Germinal center (tissue), 1 donor: ENCODE measurements at places on chromosomes 3 and 15.

- DNase-seq, result no peak
Observed at GRCh38 chr3:162998205-162998604, 1501.6 kb downstream of the OTOL1 start.

- no peak for DNase-seq
Observed at GRCh38 chr3:87359826-87360225, 83.4 kb upstream of the POU1F1 start.

GRCh38 chr3:172303181-172303580, 145.1 kb downstream of the GHSR start:
- no peak for DNase-seq

GRCh38 chr3:189393598-189393997, 221.8 kb downstream of the TPRG1 start:
- no peak for DNase-seq

GRCh38 chr15:75237316-75237982, 20.7 kb upstream of the GOLGA6C start:
- no peak for DNase-seq

- DNase-seq, result no peak
Observed at GRCh38 chr15:78402061-78402610, 35.9 kb upstream of the IREB2 start.

DNA sequence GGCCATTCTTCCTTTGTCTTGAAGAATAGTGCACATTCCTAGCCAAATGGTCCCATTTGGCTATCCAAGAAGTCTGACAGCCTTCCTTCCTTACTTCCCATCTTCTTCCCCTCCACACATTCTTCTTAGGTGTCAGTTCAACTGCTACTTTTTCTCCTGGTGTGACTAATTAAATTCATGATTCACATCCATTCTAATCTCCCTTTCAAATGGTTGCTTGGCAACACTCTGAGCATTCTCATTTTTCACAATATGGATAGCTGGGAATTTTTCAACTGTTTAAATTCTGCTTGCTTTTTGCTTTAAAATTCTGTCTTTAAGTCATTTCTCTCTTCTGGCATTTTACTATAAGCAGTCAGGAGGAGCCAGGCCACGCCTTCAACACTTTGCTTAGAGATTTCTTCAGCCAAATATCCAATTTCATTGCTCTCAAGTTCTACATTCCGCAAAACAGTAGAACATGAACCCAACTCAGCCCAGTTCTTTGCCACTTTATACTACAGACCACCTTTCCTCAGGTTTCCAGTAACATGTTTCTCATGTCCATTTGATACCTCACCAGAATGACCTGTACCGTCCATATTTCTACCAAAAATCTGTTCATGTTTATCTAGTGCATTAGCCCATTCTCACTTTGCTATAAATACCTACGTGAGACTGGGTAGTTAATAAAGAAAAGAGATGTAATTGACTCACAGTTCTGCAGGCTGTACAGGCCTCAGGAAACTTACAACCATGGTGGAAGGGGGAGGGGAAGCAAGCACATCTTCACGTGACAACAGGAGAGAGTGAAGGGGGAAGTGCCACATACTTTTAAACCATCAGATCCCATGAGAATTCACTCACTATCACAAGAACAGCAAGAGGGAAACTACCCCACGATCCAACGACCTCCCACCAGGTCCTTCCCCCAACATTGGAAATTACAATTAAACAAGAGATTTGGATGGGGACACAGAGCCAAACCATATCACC, 31.9 kb upstream of the MCF2L2 start:
- DNase-seq, result no peak

- DNase-seq, result no peak
Observed at GRCh38 chr15:39834256-39834655, 51.6 kb upstream of the FSIP1 start.

- no peak for DNase-seq
Observed at GRCh38 chr3:129218742-129219141, 30.7 kb upstream of the COPG1 start.

- no peak for DNase-seq
Observed at GRCh38 chr3:15861163-15861562, 63.4 kb upstream of the ANKRD28 start.

DNA sequence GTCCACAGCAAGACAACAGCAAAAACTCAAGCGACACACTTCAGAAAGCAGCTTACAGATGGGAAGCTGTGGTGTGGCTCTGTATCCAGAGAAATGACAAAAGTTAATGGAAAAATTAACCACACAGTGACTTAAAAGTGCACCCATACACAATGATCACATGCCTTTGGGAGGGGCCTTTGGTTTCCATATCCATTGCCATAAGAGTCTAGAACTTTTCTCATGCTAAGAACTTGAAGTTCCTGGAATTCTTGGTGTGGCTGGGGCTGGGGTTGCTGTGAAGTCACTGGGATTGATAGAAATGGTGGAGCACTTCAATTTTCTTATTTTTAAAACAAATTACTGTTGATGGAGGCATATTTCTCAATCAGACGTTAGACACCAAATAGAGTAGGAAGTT, 108.6 kb upstream of the FEZF2 start:
- DNase-seq, result no peak

DNA sequence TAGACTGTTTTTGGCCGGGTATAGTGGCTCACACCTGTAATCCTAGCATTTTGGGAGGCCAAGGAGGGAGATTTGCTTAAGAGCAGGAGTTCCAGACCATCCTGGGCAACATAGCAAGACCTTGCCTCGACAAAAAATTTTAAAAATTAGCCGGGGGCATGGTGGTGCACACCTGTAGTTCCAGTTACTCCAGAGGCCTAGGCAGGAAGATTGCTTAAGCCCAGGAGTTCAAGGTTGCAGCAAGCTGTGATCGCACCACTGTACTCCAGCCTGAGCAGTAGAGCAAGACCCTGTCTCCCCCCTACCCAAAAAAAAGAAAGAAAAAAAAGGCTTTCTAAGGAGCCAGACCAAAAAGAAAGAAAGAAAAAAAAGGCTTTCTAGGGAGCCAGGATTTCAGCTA, 36.7 kb downstream of the TMOD3 start:
- no peak for DNase-seq

- peak; percentile 73 for DNase-seq
Observed at GRCh38 chr15:74397239-74398068, 30.0 kb upstream of the CYP11A1 start.

DNA sequence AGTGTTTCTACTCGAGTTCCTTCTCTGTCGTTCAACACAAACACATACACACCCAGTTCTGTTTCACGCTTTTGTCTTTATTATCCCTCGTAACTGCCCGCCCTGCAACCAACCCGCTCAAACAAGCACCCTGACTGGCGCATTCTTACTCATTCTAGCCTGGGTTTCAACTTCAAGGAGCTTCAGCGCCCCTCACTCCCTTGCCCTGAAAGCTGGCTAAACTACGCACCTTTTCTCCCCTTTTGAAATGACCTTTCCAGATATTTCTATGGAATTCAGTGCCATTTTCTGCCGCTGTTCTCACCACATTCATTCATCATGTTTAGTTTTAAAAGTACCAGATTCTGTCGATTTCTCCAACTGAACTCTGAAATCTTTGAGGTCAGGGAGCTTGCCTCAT, 653 bp upstream of the MFSD1 start:
- no peak for DNase-seq

DNA sequence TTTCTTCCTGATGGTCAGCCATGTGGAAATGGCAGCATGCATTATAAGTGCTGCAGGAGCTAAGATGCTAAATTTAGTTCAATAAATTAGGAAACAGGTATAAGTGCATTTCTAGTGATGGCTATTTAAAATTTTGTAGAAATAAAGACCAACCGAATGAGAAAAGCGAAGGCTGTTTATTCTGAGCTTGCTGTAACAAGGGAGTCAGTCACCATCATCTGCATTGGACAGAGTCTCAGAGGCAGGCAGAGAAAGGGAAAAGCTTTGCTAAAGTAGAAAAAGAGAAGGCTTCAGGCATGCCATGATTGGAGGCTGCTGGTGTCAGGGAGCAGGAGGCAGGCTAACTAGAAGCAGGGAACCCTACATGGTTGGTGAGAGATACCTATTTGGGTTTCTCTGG, 451.0 kb downstream of the EDEM1 start:
- DNase-seq, result no peak

DNA sequence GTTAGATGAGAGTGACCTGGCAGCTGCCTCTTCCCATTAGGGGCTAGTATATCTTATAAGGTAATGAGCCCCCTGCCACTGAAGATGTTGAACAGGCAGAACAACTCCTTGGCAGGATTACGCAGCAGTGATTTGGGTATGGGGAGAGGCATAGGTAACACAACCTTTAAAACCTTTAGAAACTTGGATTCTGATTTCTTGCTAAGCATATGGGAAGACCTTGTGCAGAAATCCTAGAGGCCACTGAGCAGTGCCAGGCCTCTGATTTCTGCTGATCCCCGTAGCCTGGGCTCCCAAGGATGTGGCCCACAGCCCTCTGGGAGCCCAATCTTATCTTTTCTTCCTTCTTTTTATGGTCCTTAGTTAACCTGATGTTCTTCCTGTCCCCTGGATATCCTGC, 237.9 kb upstream of the ROPN1 start:
- no peak for DNase-seq

- DNase-seq, result no peak
Observed at GRCh38 chr15:70142322-70143191, 44.8 kb upstream of the TLE3 start.

DNA sequence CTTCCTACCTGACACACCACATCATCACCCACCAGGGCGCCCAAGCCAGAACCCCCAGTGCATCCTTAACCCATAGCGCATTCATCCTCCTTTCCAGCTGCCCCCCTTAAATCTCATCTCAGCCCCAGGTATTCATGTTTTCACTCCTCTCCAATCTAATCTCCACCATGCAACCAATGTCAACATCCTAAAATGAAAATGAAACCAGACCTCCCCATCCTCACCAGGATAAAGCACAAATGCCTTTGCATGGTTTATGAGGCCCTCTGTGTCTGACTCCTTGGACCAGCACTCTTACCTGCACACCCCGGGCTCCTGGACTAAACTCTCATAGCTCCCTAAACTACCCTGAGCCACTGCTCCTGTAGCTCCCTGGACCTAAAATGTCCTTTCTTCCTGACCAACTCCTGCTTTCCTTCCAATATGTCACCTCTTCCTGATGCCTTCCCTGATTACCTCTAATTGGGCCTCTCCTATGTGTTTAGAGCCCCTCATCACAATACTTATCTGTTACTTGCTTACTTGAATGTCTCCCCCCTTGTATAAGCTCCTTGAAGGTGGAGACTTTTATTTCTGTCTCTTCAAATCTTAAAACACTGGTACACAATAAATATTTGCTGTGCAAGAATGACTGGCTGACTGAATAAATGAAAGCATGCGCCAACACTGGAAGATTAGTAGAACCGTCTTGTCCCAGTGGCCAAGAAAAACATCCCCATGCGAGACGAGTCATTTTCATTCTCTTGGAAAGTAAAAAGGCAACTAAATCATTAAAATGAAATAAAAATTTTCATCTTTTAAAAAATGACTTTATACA, 142.5 kb downstream of the XXYLT1 start:
- no peak for DNase-seq

- DNase-seq, result no peak
Observed at GRCh38 chr15:31265090-31265870, 61.4 kb upstream of the KLF13 start.

GRCh38 chr15:63246691-63247469, 30.5 kb upstream of the APH1B start:
- no peak for DNase-seq

- no peak for DNase-seq
Observed at GRCh38 chr15:51708013-51708412, 26.7 kb downstream of the SCG3 start.

DNA sequence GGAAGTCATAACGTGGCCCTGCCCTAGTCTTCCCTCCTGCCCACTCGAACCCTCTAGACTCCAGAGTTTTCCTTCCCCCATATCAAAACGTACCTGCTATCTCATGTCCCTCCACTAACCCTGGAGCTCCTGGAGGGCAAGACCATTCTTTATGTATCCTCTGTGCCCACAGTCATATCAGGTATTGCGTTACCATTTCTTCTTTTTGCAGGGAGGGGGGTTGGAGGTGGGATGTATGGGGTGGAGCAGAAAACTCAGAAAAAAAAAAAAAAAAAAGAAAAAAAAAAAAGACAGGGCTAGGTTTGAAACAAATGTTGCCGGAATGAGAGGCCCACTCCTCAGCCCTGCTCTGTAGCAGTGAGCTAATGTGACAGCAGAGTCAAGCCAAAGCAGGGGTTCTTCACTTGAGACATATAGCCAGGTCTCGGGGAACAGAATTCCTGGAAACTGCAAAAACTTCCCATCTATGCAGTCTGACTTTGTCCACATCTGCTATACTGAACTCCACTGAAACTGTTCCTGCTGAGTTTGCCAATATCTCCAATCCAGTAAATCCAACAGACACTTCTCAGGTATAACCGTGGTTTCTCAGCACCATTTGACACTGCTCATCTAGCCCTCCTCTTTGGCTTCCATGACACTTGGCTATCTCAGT, 31.1 kb downstream of the PARP16 start:
- no peak for DNase-seq

- no peak for DNase-seq
Observed at GRCh38 chr15:79185199-79185598, 94.6 kb upstream of the RASGRF1 start.

DNA sequence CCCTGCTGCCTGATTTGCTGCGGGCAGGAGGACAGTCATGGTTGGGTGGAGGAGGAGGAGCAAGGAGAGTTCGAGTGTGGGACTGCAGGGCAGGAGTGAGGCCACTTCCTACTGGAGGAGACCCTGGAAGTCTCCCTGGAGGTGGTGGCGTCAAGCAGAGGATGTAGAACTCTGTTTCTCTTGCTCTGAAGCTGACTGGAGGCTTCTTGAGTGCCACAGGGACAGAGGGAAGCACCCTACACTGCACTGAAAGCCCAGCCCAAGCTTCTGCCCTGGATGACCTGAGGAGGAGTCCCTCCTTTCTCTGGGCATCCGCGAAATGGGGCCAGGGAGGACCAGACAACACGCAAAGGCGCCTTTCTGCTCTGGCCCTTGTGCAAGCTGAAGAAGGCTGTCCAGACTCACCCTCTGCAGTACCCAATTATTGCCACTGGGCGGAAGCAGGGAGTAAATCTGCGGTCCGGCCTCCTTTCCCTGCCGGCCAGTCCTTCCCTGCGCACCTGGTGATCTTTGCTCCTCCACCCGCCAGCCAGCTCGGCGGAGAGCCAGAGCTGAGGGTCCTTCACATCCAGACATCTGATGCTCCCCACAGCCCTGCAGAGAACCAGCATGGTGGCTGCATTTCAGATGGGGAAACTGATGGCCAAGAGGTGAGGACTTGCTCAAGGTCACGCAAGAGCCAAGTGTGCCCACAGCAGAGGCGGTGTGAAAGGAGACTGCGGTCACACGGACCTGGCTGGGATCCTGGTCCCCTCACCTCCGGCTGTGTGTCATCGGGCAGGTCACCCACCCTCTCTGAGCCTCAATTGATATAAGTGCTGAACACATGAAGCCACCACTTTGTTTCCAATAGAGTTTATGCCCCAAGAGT, 207.1 kb downstream of the TBC1D2B start:
- DNase-seq, result peak; percentile 51

- DNase-seq, result no peak
Observed at GRCh38 chr3:22373182-22373581, 622.2 kb upstream of the ZNF385D start.

- no peak for DNase-seq
Observed at GRCh38 chr3:152120601-152121269, 148.0 kb upstream of the MBNL1 start.

- DNase-seq, result no peak
Observed at GRCh38 chr3:31161889-31162288, 267.4 kb upstream of the GADL1 start.
